Activated B cell treated with CpG ODN at 0.5 μM for 24 hours (primary cell): ENCODE measurements at places on chromosomes 5 and 9. TPM values are rescaled to one million over a fixed set of nuclear protein-coding genes. Genes with fewer than 3 reads are reported as not detected.
A peak's percentile ranks its signal among the peaks of the same experiment; 100 is the strongest.

FLT4 gene
- total RNA-seq = not detected in 2 replicates

DNA sequence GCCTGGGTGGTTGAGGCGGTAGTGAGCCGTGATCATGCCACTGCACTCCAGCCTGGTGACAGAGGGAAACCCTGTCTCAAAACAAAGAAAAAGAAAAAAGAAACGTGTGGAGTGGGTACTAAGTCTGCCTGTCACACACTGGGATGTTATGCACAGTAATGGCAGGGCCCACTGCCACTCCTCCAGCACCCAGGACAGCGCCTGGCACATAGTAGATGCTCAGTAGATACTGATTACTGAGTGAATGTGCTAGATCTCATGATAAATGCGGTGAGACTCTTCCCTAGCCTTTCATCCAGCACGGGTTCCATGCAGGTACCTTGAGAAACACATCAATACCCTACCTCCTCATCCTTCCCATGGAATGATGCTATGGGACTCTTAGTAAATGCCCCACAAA, 87.4 kb upstream of the HSPA9 start:
- H3K36me3 ChIP-seq = no peaks in the 10 kb centered on the region
- peak overlapping the region; percentile 44 for H3K4me3 ChIP-seq
- peaks cover 6% of the 10 kb centered on the region for H3K27me3 ChIP-seq

- H3K27me3 ChIP-seq = no peaks in the 10 kb centered on the region
- H3K4me1 ChIP-seq = peaks cover 37% of the 10 kb centered on the region
- DNase-seq = no peak
These were observed 16.2 kb upstream of the ATP6V1G1 start for GRCh38 chr9:114571391-114571790.

DNA sequence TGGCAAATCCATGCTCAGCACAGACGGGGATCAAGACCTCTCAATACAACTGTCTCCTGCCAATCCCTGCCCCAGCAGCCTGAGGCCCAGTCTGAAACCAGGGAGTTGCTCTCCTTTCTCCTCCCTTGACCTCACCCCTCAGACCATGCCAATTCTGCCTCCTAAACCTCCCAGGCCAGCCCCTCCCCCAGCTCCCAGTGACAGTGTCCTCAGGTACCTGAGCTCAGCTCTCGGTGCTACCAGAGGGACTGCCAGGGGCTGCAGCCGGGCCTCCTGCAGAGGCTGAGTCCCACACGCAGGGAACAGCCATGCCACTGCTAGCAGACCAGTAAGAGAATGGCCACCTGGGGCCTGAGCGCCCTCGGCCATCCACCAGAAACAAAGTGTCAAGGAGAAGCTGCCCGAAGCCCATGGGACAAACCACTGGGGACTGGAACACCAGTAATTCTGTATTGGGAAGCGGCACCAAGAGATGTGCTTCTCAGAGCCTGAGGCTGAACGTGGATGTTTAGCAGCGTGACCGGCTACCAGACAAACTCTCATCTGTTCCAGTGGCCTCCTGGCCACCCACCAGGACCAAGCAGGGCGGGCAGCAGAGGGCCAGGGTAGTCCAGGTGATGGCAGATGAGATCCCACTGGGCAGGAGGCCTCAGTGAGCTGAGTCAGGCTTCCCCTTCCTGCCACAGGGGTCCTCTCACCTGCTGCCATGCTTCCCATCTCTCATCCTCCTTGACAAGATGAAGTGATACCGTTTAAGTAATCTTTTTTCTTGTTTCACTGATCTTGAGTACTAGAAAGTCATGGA, 557 bp upstream of the IL3 start:
- peaks cover 4% of the 10 kb centered on the region for H3K4me1 ChIP-seq
- no peak overlapping the region for H3K4me3 ChIP-seq
- H3K27ac ChIP-seq = no peak overlapping the region
- no peaks in the 10 kb centered on the region for H3K36me3 ChIP-seq

GRCh38 chr5:31237174-31237573, 43.7 kb downstream of the CDH6 start:
- DNase-seq = no peak
- H3K4me3 ChIP-seq = no peak overlapping the region
- H3K27me3 ChIP-seq = no peaks in the 10 kb centered on the region
- H3K4me1 ChIP-seq = no peaks in the 10 kb centered on the region

- H3K4me3 ChIP-seq = no peak overlapping the region
- no peak for DNase-seq
- peaks cover 31% of the 10 kb centered on the region for H3K27me3 ChIP-seq
- H3K4me1 ChIP-seq = peaks cover 13% of the 10 kb centered on the region
- H3K27ac ChIP-seq = no peak overlapping the region
These were observed 27.5 kb upstream of the NCS1 start for GRCh38 chr9:130144703-130145102.

- no peaks in the 10 kb centered on the region for H3K27me3 ChIP-seq
- peaks cover 3% of the 10 kb centered on the region for H3K4me1 ChIP-seq
- H3K4me3 ChIP-seq = no peak overlapping the region
- no peak overlapping the region for H3K27ac ChIP-seq
These were observed 456.4 kb downstream of the PDE4D start for GRCh38 chr5:59437176-59437575.
